Panc1 (cell line): ENCODE measurements at places on chromosomes 1 and 21.

- no peak for DNase-seq
Measured at GRCh38 chr1:107897438-107898345, 67.3 kb downstream of the VAV3 start.

GRCh38 chr1:237672748-237673147 lies 218.0 kb downstream of the ZP4 start:
- DNase-seq, result peak; percentile 7

DNA sequence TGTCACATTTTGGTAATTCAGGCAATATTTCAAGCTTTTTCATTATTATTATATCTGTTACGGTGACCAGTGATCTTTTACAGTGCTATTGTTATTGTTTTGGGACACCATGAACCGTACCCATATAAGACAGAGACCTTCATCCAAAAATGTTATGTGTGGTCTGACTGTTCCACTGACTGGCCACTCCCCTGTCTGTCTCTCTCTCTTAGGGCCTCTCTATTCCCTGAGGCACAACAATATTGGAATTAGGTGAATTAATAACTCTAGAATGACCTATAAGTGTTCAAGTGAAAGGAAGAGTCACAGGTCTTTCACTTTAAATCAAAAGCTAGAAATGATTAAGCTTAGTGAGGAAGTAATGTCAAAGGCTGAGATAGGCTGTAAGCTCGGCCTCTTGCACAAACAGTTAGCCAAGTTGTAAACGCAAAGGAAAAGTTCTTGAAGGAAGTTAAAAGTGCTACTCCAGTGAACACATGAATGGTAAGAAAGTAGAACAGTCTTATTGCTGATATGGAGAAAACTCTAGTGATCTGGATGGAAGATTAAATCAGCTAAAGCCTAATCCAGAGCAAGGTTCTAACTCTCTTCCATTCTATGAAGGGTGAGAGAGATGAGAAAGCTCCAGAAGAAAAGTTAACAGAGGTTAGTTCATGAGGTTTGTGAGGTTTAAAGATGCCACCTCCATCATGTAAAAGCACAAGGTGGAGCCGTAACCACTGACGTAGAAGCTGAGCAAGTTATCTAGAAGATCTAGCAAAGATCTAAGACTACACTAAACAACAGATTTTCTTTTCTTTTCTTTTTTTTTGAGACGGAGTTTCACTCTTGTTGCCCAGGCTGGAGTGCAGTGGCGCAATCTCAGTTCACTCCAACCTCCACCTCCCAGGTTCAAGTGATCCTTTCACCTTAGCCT lies 19.7 kb upstream of the DIPK1A start:
- no peak for DNase-seq

GRCh38 chr21:29181799-29182470 lies 51.5 kb downstream of the MAP3K7CL start:
- DNase-seq, result no peak

GRCh38 chr1:27031235-27032118 lies 18.8 kb upstream of the TENT5B start:
- no peak for DNase-seq
